ENCODE measurements at places on chromosomes 3 and 15.

- peak; percentile 85 for DNase-seq
These were observed 8.6 kb upstream of the RPL29 start for GRCh38 chr3:52004163-52004787.

GRCh38 chr3:115709093-115709492 lies 85.8 kb downstream of the GAP43 start:
- DNase-seq = no peak

GRCh38 chr3:179865861-179866505 lies 170.8 kb downstream of the PEX5L start:
- DNase-seq = no peak

DNA sequence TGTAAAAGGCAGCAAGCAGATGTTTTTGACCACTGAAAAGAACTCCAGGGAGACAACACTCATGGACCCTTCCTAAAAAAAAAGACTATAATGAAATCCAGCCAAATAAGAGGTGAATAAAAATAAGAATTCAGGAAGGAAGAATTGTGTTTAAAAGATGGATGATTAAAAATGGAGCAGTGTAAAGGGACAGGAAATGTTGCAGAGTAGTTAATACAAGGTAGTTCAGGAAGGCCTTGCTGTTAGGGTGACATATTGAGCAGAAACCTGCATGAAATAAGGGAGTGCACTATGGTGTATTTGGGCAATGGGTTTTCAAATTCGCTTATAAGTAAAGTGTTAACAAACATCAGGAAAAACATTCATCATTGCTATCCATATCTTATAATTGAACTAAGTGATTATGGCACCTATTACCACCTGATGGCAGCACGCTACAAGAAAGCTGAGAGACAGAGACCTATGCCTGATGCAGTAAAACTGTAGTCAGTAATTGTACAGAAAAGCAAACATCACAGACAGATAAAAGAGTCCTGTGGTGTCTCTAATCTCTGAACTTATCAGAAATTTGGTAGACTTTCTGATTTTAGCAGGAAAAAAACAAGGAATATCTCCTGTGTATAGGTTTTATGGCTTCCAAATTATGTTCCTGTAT lies 5.8 kb upstream of the DBR1 start:
- DNase-seq = peak; percentile 33

GRCh38 chr3:69174445-69174844 lies 52.0 kb upstream of the LMOD3 start:
- no peak for DNase-seq
